ENCODE measurements at places on chromosomes 2 and 18.

GRCh38 chr18:45136381-45137086, 455.8 kb downstream of the SETBP1 start:
- no peak for DNase-seq

DNA sequence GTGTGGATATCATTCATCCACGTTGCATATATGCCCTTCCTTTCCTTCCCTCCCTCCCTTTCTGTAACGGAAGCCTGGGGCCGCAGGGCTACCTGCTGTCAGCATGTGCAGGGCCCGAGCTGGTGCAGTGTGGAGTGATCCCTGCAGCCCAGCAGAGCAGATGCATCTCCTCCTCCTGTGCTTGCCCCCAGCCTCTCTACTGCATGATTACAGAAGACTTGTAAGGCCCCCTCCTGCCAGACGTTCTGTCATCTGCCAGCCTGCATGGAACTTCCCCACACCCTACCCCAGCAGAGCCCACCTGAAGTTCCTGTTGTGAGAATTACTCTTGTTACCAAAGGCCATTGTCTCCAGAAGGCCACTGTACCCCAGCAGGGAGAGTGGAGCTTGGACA, 67.5 kb upstream of the FOSL2 start:
- DNase-seq, result no peak

DNA sequence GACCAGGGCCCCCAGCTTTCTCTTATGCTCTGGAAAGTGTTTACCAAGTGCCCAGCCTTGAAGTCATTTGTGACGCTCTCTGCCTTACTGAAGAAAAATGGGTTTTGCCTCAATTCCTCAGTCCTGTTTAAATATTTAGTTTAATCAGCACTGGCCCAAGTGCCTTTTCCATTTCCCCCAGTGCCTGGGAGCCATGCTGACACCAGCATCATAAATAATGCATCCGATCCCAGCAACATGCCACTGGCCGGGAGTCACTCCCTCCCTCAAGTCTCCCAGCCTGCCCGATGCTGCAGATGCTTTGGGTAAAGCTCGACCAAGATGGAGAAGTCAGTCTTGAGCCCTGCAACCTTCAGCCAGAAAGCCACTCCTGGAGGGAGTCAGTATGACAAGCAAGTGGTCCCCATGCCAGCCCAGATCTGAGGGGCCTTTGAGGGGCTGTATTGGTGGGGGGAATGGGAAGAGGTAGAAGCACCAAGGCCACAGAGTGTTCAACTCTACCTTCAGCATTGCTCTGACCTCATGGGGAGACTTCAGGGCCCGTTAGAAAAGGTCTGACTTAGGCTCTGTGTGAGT, 12.0 kb upstream of the MTA3 start:
- DNase-seq, result no peak

DNA sequence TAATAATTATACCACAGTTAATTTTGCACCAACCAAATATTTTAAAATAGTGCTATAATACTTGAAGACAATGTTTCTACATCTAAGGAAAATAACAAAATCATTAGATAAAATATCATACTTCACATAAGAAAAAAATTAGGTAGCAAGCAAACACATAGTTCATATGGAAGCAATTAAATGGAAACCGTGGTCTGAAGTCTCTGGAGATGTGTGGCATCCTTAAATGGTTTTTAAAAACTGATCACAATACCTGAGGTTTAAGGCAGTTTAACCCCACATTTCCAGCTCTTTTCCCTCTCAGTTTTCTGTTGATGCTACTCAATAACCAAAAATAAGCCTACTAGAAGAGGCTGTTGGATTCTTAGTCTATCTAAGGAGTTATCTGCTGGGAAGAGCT, 71.3 kb downstream of the ASXL2 start:
- DNase-seq, result no peak

DNA sequence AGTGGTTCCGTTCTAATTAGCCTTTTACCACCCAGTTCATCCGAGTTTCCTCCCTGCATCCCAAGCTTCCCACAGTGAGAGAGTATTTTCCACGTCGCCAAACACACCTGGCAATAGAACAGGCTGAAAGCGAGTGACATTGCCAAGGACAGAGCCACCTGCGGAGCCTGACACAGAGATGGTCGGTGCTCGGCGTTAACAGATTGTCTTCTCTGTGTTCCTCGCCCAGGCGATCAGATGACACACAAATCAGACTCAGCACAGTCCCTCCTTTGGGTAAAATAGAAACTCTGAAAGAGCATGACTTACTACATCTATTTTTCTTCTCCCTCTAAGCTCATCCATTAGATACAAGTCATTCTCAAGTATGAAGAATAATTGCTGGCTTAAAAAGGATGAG, 107.7 kb downstream of the CD226 start:
- no peak for DNase-seq

GRCh38 chr18:50776383-50776782, 43.4 kb downstream of the MRO start:
- DNase-seq, result no peak

DNA sequence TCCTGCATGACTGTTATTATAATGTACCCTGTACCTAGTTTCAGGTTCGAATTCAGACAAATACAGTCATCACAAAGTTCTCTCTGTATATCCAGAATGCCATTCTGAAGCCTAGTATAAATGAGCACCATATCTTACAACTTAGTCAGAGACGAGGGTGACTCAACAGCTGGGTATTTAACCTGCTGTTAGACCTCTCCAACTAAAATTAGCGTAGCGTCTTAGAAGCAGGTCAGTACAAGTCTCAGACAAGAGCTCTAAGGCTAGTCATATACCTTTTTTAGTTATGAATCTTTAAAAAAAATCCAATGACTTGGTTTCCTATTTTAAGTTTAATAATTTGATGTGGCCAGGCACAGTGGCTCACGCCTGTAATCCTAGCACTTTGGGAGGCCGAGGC, 74.1 kb downstream of the CABYR start:
- DNase-seq, result peak; percentile 54

DNA sequence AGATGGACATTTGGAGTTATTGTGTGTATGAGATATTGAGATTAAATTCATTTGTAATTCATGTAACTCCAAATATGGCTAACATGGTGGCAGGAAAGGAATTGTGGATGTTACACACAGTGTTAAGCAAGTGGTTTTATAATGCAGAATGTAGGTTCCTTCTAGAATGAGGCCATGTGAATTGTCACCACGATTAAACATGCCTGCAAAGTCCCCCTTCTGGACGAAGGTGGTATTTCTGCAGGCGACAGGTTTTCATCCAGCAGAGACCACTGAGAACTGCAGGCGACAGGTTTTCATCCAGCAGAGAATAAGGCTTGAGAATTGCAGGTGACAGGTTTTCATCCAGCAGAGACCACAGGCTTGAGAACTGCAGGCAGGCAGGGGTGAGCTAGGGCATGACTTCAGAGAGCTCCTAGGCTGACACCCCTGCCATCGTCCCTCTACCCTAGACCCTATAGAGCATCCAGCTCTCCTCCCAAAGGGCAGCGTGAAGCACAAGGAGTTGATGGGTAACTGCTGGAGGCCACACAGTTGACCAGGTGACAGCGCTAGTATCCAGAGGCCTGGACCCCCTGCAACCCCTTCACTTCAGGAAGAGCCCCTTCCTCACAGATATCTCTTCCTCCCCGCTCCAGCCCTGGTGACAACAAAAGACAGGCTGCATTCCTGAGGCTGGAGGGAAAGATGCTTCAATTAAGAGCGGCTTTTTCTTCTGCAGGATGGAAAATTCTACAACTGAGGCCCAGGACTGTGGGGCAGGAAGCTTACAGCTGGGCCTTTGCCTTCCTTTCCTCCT, 175.8 kb downstream of the LOXHD1 start:
- DNase-seq, result peak; percentile 73

DNA sequence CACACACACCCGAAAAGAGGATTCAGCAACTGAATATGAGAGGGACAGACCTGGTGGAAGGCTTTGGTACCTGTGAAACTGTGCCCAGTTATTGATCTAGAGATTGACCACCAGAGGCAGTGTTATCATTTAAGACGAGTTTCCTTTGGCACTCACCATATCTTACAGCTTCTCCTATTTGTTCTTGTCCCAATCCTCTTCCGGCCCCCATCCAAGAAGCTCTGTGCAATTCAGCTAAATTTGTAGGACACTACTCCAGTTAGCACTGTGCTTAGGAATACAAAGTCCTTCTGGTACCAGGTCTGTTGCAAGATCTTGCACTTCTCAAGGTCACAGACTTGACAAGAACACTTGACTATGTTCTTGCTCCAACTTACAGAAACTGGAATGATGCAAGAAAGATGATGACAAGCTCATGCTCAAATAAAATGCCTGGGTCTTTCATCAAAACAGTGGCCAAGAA, 177.7 kb downstream of the TMEM247 start:
- peak; percentile 38 for DNase-seq

DNA sequence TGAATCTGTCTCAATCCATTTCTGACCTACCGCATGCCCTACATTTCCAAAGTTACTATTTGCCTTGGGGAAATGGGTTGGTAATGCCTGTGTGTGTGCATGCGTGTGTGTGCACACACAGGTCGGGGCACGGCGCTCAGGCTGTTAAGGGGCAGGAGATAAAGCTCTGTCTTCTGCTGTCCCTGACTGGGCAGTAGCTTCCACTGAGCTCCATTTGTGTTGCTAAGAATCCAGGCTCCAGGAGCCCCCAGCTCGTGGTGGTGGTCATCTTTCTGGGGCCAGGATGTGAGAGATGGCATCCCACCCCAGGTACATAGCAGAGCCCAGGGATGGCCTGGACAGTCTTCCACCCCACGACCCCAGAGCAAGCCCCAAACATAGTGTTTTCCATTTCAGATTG, 66.7 kb upstream of the HS6ST1 start:
- DNase-seq, result no peak

GRCh38 chr2:37983719-37984118, 58.6 kb downstream of the RMDN2 start:
- DNase-seq, result no peak

- DNase-seq, result no peak
Observed at GRCh38 chr2:240707043-240707756, 15.5 kb downstream of the AQP12A start.

DNA sequence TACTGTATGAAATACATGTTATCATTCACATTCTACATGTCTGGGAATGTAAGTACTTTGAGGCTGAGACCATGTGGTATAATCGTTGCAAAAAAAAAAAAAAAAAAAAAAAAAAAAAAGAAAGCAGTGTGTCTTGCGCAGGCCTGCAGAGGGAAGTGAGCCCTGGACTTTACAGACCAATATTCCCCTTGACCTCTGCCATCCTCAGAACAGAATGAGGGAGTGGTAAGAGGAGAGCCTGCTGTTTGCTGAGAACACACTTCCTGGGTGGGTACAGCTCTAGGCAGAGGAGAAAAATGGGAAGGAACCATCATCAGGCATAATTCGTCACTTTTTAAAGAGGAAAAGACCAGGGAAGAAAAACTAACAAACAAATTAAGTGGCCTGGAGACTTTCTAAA, 28.8 kb upstream of the TBC1D8 start:
- no peak for DNase-seq

- no peak for DNase-seq
Observed at GRCh38 chr2:233656443-233656842, 15.3 kb upstream of the UGT1A9 start.

DNA sequence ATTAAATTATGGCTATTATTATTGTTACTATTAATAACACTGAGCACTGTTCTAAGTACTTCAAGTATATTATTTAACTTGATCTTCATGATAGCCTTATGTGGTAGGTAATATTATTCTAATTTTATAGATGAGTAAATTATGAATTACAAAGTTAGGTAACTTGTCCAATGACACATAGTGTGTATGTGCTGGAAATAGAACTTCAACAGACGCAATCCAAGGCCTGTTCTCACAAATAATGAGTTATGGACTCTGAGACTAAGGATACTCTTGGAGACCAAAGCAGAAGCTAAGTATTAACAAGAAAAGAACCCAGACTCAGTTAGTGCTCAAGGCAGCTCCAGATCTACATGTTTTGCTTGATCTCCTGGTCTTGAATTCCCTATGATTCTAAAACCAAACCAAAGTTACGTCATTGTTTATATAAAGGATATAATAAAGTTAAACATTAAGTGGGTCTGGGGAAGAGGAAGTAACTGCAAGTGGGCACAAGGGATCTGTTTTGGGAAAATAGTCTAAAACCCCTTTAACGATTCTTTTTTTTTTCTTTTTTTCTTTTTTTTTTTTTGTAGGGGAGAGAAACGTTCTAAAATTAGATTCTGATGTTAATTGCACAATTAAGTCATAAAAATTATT, 211.3 kb downstream of the ERBB4 start:
- DNase-seq, result no peak

GRCh38 chr2:207136874-207137273, 28.9 kb downstream of the KLF7 start:
- DNase-seq, result no peak

DNA sequence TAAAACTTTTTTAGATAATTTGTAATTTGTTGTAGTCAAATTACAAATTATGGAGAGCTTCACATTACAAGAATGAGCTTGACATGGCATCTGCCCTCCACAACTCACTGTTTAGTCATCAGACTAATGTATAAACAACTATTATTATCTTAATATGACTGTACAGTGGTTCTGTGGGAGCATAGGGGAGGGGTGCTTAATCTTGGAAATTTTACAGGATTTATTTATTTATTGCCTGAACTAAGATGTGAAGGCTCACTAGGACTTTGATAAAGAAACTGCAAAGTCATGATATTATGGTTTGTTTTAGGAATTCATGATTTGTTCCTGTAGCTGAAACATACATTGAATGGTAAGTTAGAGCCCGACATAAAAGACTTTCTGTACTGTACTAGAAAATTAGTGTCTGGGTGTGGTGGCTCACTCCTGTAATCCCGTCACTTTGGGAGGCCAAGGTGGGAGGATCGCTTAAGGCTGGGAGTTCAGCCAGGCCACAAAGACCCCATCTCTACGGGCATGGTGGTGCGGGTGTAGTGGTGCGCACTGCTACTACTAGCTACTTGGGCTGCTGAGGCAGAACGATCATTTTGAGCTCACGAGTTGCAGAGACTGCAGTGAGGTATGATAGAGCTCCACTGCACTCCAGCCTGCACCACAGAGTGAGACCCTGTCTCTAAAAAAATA, 2.1 kb downstream of the MARCHF7 start:
- peak; percentile 51 for DNase-seq

DNA sequence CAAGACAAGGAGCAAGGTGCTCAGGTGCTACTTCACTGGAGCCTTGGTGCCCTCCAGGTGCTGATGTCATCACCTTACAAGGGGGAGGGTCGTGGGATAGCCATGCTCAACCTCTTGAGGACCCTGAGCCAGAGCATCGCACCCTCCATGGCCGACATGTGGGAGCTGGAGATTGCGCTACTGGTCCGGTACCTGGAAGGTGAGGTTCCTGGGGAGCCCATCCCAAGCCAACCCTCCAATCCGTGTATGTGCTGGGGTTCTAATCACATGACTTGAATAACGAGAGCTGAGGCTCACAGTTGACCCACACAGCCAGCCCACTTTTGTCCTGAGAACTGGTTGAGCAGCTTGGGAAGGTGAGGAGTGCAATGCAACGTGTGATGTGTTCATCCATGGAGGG, 25.9 kb downstream of the MROH2A start:
- no peak for DNase-seq

- no peak for DNase-seq
Observed at GRCh38 chr2:234171666-234172065, 121.2 kb downstream of the SPP2 start.
